ENCODE measurements at places on chromosomes 4 and X. TPM values are rescaled to one million over a fixed set of nuclear protein-coding genes. Genes with fewer than 3 reads are reported as not detected.

The TLL1 gene
- 1.0 TPM for total RNA-seq

The SOWAHB gene
- total RNA-seq, result 0.09 TPM

The REELD1 gene
- not detected for total RNA-seq

GRCh38 chr4:42446823-42447222, 49.5 kb downstream of the SHISA3 start:
- H3K27me3 ChIP-seq, result no peaks in the 10 kb centered on the region
- H3K27ac ChIP-seq, result no peak overlapping the region
- H3K4me3 ChIP-seq, result no peak overlapping the region
- H3K36me3 ChIP-seq, result no peaks in the 10 kb centered on the region

DNA sequence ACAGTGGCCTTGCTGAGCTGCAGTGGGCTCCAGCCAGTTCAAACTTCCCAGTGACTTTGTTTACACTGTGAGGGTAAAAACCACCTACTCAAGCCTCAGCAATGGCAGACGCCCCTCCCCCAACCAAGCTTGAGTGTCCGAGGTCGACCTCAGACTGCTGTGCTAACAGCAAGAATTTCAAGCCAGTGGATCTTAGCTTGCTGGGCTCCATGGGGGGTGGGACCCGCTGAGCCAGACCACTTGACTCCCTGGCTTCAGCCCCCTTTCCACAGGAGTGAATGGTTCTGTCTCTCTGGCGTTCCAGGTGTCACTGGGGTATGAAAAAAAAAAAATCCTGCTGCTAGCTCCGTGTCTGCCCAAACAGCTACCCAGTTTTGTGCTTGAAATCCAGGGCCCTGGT, 168.9 kb upstream of the INTU start:
- no peaks in the 10 kb centered on the region for H3K27me3 ChIP-seq
- no peaks in the 10 kb centered on the region for H3K36me3 ChIP-seq
- H3K4me1 ChIP-seq, result no peaks in the 10 kb centered on the region
- H3K4me3 ChIP-seq, result no peak overlapping the region
- DNase-seq, result no peak
- H3K27ac ChIP-seq, result no peak overlapping the region

DNA sequence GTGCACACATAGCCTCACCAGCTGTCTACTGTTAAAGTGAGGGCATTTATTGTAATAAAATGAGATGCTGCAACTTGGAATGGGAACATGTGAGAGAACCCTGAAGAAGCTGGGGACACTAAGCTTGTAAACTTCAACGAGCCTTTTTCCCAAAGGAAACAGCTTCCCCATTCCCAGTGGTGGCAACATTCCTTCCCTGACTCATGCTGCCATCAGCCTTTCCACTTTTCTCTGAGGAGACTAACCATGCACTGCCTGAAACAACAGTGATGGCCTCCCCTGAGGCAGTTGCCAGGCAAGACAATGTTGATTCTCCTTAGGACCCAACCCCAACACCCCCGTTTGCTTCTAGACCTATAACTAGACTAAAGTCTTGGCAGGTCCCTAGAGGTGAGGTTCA, 928.3 kb downstream of the GLUD2 start:
- DNase-seq, result peak; percentile 5
- no peaks in the 10 kb centered on the region for H3K27me3 ChIP-seq
- peak overlapping the region; percentile 60 for H3K27ac ChIP-seq
- H3K36me3 ChIP-seq, result no peaks in the 10 kb centered on the region

DNA sequence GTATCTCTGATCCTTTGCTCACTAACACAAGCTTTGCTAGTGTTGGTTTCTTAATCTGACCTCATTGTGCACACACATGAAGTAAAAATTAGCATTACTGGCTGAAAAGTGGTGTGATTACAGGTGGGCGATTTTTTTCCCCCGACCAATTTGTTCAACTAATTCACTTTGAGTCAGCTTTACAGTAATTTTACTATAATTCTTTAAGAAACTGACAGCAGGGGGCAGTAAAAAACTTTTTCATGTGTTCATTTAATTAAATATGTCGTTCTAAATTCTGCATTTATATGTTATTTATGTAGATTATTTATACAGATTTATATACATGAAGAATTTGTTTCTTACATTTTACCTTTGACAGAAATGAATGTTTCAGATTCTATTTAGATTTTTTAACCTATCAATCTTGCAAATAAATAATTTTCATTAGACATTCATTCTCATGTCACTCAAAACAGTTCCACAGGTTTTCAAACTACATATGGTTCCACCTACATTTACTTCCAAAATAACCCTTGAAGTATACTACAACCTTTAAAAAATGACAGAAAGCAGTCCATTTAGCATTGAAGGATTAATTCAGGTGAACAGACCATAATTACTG, 17.5 kb downstream of the PALLD start:
- H3K27ac ChIP-seq, result no peak overlapping the region
- H3K36me3 ChIP-seq, result no peaks in the 10 kb centered on the region
- H3K4me1 ChIP-seq, result peaks cover 37% of the 10 kb centered on the region
- no peak overlapping the region for H3K4me3 ChIP-seq
- peak; percentile 49 for DNase-seq
